ENCODE measurements at places on chromosomes 16 and 17.

DNA sequence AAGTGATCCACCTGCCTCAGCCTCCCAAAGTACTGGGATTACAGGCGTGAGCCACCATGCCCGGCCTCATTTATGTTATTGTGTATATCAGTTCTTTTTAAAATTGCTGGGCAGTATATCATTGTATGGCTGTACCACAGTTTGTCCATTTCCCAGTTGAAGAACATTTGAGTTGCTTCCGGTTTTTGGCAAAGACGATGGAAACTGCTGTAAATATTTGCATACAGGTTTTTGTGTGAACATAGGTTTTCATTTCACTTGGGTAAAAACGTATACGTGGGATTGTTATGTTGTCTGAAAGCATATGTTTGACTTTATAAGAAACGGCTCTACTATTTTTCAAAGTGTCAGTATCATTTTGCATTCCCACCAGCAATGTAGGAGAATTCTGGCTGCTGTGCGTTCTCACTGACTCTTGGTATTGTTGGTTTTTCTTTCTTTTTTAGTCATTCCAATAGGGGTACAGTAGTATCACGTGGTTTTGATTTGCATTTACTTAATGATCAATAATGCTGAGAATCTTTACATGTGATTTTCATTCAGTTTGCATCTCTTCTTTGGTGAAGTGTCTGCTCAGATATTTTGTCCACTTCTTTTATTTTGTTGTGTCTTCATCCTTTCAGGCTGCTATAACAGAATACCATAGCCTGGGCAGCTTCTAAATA, 63.2 kb upstream of the GOT2 start:
- no peak for ATAC-seq
- no peaks in the 10 kb centered on the region for H3K36me3 ChIP-seq
- H3K27ac ChIP-seq, result no peak overlapping the region

- H3K4me1 ChIP-seq, result peaks cover 29% of the 10 kb centered on the region
- H3K4me3 ChIP-seq, result no peak overlapping the region
- H3K27ac ChIP-seq, result peak overlapping the region; percentile 39
- peak; percentile 74 for ATAC-seq
- H3K27me3 ChIP-seq, result no peaks in the 10 kb centered on the region
Measured at GRCh38 chr16:81752225-81752875, 26.7 kb upstream of the PLCG2 start.

DNA sequence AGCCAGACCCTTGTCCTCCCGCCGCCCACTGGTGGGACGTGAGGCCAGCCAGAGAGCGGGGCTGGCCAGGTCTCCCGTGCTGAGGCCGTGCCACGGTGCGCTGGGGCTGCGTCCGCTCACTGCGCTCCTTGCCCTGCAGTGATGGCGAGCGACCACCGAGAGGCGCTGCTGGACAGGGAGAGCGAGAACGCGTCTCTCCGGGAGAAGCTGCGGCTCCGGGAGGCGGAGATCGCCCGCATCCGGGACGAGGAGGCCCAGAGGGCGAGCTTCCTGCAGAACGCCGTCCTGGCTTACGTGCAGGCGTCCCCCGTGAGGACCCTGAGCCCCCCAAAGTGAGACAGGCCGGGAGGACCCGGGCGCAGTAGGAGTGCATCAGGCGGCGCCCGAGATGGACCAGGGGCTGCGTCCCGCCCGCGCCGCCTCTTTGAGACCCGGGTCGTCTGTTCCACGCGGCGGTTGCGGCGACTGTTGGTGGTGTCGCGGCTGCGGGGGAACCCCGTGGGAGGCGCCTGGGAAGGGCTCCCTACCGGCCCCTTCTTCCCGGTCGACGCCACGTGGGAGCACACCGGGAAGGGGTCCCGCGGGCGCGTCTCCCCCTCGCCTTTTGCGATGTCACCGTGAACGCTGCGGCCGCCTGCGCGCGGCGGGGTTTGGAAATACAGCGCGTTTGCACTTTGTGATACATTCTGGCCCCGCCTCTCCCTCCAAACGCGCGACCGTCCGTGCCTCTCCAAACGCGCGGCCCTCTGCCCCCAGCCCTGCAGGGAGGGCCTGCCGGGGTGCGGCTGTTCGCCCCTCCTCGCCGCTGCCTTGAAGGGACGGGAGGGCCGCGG, 792 bp upstream of the RAC3 start:
- peak overlapping the region; percentile 58 for H3K27ac ChIP-seq
- no peaks in the 10 kb centered on the region for H3K4me1 ChIP-seq
- ATAC-seq, result peak; percentile 84
- H3K4me3 ChIP-seq, result peak overlapping the region; percentile 28
- peaks cover 8% of the 10 kb centered on the region for H3K27me3 ChIP-seq

DNA sequence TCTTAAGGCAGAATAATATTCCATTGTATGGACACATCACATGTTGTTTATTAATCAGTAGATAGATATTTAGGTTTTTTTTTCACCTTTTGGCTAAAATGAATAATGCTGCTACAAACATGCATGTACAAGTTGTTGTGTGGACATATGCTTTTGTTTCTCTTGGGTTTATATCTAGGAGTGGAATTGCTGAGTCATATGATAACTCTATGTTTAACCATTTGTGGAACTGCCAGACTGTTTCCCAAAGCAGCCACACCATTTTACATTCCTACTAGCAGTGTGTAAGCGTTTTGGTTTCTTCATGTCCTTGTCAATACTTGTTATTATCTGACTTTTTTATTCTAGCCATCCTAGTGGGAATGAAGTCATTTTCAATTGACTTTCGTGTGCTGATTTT, 21.3 kb downstream of the CYLD start:
- no peaks in the 10 kb centered on the region for H3K27me3 ChIP-seq
- ATAC-seq, result no peak
- H3K4me3 ChIP-seq, result no peak overlapping the region
- peaks cover 22% of the 10 kb centered on the region for H3K4me1 ChIP-seq

DNA sequence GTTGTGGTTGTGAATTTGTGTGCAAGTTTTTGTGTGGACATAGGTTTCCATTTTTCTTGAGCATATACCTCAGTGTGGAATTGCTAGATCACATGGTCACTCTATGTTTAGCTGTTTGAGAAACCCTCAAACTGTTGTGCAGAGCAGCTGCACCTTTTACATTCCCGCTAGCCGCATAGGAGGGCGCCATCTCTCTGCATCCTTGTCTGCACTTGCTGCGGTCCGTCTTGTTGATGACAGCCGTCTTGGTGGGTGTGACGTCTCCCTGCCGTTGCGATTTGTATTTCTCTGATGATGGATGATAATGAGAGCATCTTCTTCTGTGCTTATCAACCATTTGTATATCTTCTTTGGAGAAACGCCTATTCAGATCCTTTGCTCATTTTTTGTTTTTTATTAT, 25.1 kb upstream of the IL17C start:
- no peak for ATAC-seq
- no peaks in the 10 kb centered on the region for H3K4me1 ChIP-seq
- peaks cover 98% of the 10 kb centered on the region for H3K36me3 ChIP-seq

DNA sequence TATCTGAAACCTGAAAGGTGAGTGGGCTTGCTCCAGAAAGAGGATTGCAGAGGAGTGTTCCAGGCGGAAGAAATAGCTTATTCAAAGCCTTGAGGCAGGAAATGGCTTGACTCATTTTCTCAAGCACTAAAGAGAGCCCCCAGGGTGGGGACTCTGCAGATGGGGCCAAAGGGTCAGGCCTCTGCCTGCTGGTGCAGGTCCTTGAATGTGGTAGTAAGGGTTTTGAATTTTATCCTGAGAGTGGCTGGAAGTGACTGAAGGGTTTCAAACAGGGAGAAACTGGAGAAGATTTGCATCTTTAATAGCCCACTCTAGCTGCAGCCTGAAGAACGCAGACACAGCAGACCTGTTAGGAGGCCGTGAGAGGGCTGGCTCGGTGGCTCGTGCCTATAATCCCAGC, 144.4 kb downstream of the CCT6B start:
- no peak for ATAC-seq
- no peak overlapping the region for H3K27ac ChIP-seq
- H3K4me3 ChIP-seq, result no peak overlapping the region
- H3K27me3 ChIP-seq, result no peaks in the 10 kb centered on the region
- H3K36me3 ChIP-seq, result no peaks in the 10 kb centered on the region

DNA sequence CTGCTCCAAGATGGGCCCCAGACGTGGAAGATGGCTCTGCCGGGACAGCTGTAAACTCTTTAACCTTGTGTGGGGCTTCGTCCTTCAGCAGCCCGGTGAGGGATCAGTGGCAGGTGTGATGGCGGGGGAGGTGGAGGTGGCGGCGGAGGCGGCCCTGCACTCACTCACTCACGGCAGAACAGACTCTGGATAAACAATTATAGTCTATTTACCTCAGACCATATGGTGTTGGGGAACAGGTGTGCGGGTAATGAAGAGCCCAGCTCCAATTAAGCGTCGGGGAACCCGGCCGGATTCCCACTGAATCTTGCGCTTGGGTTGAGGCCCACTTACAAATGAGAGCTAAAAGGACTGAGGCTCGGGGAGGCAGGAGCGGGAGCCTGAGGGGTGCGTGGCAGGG, 104.3 kb upstream of the SDK2 start:
- no peaks in the 10 kb centered on the region for H3K36me3 ChIP-seq
- peaks cover 54% of the 10 kb centered on the region for H3K27me3 ChIP-seq
- ATAC-seq, result no peak
- no peaks in the 10 kb centered on the region for H3K4me1 ChIP-seq
- H3K4me3 ChIP-seq, result no peak overlapping the region

DNA sequence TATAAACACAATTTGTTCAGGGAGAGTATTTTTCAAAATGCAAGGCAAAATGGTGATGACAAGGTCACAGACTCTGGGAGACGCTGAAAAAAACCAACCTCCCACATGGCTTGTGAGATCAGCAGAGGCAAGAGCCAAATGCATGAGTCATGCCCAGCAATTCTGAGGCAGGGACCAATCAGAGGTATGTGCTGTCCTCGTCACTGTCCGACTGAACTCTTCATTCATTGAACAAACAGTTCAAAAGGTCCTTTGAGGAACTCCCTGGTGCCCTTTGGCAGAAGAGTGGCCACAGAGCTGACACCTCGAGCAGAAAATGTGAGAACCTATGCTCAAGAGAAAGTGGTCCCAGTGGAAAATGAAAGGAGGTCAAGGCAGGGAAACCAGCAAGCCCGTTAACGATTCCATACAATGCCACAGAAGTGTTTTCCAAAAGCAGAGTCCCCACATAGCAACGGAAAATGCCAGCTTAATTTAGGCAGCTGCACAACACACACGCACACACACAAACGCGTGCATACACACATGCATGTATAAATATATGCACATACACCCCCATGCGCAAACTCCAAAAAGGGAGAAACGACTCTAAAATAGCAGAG, 50.9 kb downstream of the CDH11 start:
- H3K4me1 ChIP-seq, result peaks cover 22% of the 10 kb centered on the region
- H3K36me3 ChIP-seq, result no peaks in the 10 kb centered on the region
- peak overlapping the region; percentile 19 for H3K4me3 ChIP-seq
- peak overlapping the region; percentile 74 for H3K27ac ChIP-seq
- peak; percentile 88 for ATAC-seq
- no peaks in the 10 kb centered on the region for H3K27me3 ChIP-seq

GRCh38 chr16:48602356-48603014, 7.5 kb downstream of the N4BP1 start:
- no peak overlapping the region for H3K27ac ChIP-seq
- no peaks in the 10 kb centered on the region for H3K27me3 ChIP-seq
- H3K4me1 ChIP-seq, result peaks cover 95% of the 10 kb centered on the region
- no peaks in the 10 kb centered on the region for H3K36me3 ChIP-seq
- ATAC-seq, result no peak

DNA sequence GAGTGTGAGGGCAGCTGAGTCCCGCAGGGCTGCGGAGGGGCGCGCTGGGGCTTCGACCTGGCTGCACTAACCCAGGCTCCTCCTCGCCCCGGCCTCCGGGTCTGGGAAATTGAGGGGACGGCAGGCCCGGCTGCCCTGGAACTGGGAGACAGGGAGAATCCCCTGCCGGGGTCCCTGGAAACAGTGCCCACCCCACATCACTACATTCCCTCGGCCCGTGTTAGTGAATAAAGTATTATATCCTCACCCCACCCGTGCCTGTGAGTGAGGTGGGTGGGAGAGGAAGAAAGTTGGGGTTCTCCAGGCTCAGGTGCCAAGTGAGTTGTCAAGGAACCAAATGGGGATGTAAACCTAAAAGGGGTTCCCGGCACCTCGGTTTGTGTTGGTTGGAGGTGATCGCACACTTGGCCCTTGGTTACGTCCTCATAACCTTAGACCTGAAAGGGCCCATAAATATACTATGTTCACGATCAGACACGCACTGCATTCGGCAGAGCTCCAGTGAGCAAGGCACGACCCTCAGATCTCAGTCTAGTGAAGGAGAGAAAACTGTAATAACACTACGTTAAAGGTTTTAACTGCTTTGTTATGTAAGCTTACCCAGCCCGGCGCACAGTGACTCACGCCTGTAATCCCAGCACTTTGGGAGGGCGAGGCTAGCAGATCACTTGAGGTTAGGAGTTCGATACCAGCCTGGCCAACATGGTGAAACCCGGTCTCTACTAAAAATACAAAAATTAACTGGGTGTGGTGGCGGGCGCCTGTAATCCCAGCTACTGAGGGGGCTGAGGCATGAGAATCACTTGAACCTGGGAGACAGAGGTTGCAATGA, 11.2 kb downstream of the ZNF771 start:
- H3K36me3 ChIP-seq, result peaks cover 39% of the 10 kb centered on the region
- H3K27me3 ChIP-seq, result no peaks in the 10 kb centered on the region
- peaks cover 3% of the 10 kb centered on the region for H3K4me1 ChIP-seq
- H3K27ac ChIP-seq, result peak overlapping the region; percentile 93

- H3K4me1 ChIP-seq, result no peaks in the 10 kb centered on the region
- H3K36me3 ChIP-seq, result no peaks in the 10 kb centered on the region
- ATAC-seq, result no peak
- no peak overlapping the region for H3K27ac ChIP-seq
Measured at GRCh38 chr17:15886804-15887203, 58.1 kb upstream of the ADORA2B start.

DNA sequence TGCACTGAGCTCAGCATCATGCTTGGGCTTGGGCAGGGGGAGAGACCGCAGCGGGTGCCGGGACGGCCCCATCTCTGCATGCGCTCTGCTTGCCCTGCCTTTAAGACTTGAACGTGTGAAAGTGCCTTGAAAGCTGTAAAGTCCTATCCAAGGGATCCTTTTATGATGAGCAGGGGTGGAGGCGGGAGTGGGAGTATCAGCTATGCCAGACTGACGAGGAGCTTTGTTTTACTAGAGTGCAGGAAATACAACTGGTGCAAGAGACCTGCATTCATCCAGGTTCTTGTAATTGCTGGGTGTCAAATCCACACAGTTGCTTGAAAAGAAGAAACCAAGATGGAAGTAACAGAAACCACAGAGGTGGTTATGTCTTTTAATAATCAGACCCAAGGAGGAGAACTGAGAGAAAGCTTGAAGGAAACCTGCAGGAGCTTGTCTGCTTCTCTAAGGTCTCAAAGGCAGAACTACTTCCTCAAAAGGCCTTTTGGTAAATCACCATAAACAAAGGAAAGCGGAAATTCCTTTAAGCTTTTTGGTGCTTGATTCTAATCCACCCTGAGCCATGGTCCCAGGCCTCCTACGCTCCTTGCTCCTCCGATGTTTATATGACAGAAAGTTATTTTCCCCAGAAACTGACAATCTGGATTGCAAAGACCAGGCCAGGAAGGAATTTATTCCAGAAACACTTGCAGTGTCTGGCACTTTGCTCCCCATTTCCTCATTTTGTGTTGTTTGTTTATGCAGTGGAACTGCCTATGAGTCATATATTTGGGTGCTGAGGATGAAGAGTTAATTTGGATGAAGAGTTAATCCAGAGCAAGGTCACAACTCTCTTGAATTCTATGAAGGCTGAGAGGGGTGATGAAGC, 51.3 kb upstream of the FBXO47 start:
- no peak for ATAC-seq
- H3K27ac ChIP-seq, result peak overlapping the region; percentile 6
- H3K4me1 ChIP-seq, result no peaks in the 10 kb centered on the region
- H3K27me3 ChIP-seq, result no peaks in the 10 kb centered on the region
- no peak overlapping the region for H3K4me3 ChIP-seq
- no peaks in the 10 kb centered on the region for H3K36me3 ChIP-seq

GRCh38 chr16:86874141-86874540, 295.8 kb downstream of the FOXL1 start:
- H3K4me1 ChIP-seq, result no peaks in the 10 kb centered on the region
- H3K27ac ChIP-seq, result no peak overlapping the region
- H3K36me3 ChIP-seq, result no peaks in the 10 kb centered on the region
- no peak for ATAC-seq
- peaks cover 76% of the 10 kb centered on the region for H3K27me3 ChIP-seq

All from gastroesophageal sphincter (tissue), 4 donors.